Suppressor macrophage (primary cell): ENCODE measurements at places on chromosomes 11 and 22.

DNA sequence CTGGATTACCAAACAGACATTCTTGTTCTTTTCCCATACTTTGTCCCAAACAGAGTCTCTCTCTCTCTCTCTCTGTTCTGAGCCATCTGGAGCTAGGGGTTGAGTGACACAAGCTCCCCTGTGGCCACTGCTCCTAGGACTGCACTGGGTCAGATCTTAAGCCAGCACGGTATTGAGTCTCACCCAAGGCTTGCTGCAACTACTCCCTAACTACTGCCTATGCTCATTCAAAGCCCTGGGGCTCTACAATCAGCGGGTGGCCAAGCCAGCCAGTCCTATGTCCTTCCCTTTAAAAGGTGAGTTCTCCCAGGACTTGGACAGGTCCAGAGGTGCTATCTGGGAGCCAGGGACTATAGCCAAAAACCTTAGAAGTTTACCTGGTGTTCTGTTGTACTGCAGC, 385.6 kb downstream of the CNTN5 start:
- DNase-seq: no peak

DNA sequence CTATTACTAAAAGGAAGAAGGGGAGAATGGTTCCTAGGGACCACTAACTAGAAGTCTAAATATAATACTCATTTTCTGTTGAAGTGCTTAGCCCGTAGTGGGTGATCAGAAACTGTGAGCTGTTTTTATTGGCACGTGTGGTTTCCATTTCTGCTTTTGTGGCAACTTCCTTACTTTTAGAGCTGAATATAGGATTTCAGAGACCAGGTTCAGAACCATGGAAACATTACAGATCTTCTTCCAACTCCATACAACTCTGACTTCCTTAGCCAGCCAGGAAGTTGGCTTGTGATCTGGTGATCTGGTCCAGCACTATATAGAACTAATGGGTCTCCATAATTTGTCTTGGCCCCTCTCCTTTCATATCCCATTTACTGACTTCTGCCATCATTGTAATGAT, 2.6 kb upstream of the ME3 start:
- DNase-seq: peak; percentile 70

GRCh38 chr11:12215181-12215593, 104.8 kb downstream of the MICAL2 start:
- peak; percentile 64 for DNase-seq

DNA sequence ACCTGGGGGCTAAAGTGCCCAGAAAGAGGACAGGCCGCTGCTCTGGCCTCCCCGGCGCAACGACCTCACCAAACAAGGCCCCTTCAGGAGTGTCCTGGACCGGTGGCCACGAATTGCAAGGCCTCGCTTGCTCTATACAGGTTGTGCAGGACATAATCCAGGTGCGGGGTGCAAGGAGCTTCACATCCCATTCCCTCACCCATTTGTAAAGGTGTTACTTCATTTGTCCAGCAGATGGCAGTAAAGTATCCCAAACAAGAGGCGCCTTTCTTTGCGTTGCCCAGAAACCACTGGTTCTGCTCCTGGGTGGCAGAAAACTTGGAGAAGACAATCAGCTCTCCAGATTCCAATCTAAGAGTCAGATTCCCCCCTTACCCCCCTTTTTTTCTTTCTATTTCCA, 35.9 kb upstream of the PRDM11 start:
- DNase-seq: peak; percentile 69

- DNase-seq: no peak
Observed at GRCh38 chr11:45262900-45263299, 23.2 kb downstream of the SYT13 start.

- DNase-seq: peak; percentile 77
Observed at GRCh38 chr11:72069200-72069599, 11.1 kb downstream of the NUMA1 start.

GRCh38 chr11:95085117-95085816, 4.4 kb upstream of the ENDOD1 start:
- DNase-seq: no peak

- DNase-seq: peak; percentile 86
Observed at GRCh38 chr11:66720223-66720898, 8.7 kb downstream of the SPTBN2 start.

- no peak for DNase-seq
Observed at GRCh38 chr11:66728693-66729385, at the start of gene SPTBN2. Gene SPTBN2, minus strand, starts transcription at chr11:66729216. Its CDS starts 7,976 bp downstream, at chr11:66721240.

- no peak for DNase-seq
Observed at GRCh38 chr11:6625156-6625831, 6.1 kb upstream of the TPP1 start.

DNA sequence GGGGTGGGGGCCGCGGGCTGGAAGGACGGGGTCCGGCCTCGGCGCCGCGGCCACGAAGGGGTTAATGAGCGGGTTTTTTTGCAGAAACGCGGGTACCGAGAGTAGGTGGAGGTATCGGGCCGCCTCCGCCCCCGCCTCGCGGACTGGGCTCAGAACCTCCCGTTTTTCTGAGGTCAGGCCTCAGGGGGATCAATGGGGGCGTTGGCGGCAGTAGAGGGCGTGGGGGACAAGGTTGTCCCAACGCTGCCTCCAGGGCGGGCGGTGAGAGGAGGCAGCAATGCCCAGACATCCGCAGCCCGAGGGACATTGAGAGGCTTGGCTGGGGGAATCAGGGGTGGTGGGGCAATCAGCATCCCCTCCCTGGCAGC, 34.8 kb upstream of the PRODH start:
- no peak for DNase-seq

DNA sequence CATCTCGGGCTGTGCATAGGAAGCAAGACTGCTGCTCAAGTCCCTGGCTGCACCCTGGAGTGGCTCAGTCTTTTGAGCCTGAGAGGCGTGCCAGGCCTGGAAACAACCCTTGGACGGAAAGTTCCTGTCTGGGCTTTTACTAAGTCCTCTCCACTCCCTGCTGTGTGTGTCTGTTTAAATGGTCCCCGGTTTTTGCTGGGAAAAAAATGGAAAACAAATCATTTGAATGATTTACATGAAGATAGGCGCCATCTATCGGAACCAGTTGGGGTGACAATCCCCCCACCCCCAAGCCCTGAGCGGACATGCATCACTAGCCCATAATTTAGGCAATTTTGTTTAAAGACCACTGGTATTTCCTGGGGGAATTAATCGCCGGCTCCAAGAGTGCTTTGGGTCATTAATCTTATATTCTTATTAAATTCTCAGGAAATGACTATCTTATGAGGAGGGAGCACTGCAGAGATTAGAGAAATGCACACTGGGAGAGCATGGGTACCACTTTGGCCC, 2.7 kb upstream of the GAB2 start:
- DNase-seq: peak; percentile 76

GRCh38 chr22:38709306-38709705, 3.6 kb downstream of the GTPBP1 start:
- no peak for DNase-seq

GRCh38 chr11:68470304-68470811, 9.8 kb downstream of the PPP6R3 start:
- DNase-seq: peak; percentile 20

DNA sequence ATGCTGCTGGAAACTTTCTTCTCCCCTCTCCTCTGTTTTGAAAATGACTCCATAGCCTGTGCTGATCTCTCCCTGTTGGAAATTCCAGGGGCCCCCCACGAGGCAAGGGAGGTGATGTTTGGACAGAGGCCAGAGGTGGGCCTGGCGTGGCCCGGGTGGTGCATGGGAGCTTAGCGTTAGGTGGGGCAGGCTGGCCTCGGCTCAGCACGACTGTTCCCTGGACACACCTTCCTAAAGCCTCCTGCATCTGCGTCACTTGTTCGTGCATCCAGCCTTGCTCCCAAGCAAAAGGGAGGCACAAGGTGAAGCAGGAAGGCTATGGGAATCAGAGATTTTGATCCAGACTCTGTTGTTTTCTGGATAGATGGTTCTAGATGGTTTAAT, 135.2 kb downstream of the CEP164 start:
- DNase-seq: no peak

DNA sequence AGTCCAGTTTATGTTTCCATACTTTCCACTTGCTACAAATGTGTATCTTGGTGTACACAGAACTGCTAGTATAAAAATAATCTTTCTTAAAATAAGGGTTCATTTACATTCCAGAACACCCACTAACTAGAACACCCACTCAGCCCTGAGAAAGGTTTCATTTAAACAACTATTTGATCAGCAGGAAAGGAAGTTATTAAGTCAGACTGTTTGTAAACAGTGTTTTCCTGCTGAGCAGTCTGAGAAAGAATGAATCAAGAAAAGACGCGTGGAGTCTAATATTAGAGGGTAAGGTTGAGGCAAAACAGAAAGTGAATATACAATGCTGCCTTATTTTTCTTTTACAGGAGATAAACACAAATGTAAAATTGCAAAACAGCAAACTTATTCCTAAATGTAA, 32.7 kb downstream of the NARS2 start:
- DNase-seq: no peak

DNA sequence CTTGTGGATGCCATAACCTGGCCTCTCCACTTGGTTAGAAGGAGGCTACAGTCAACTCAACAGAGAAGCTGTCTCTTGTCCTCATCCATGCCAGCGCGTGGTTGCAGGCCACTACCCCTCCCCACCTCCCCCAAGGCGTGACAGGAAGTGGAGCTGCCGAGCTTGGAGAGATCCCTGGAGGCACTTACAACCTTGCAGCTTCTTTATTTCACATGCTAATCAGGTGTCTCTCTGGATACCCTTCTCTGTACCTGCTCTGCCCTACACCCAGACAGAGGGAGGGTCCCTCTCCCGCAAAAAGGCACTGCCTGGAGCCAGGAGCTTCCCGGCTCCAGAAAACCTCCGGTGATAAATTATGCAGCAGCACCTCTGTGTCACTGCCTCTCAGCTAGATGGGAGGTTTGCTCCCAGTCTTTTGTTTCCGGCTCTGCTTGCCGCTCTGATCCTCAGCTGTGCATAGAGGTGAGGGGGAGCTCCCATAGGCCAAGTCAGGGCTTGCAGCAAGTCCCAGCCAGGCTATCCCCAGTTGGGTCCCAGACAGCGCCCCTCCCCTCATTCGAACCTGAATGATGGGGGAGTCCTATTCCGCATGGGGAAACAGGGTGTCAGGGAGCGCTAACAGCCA, 5.7 kb downstream of the LRP4 start:
- peak; percentile 30 for DNase-seq

DNA sequence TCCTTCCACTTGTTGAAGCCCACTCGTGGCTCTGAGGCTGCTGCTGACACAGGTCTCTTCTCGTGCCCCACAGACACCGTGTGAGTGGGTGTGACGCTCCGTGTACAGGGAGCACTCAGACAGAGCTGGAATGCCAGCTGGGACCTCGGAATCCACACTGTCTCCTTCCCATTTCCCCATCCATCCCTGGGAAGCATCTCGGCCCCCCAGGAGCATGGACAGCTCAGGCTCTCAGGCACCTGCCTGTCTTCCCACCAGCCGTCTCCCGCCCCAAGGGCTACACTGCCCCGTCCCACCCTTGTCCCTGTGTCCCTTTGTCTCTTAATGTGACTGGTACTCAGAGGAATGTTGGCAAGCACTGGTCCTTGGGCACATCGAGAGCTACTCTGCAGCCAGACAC, 63.8 kb downstream of the ARHGAP8 start:
- DNase-seq: no peak

DNA sequence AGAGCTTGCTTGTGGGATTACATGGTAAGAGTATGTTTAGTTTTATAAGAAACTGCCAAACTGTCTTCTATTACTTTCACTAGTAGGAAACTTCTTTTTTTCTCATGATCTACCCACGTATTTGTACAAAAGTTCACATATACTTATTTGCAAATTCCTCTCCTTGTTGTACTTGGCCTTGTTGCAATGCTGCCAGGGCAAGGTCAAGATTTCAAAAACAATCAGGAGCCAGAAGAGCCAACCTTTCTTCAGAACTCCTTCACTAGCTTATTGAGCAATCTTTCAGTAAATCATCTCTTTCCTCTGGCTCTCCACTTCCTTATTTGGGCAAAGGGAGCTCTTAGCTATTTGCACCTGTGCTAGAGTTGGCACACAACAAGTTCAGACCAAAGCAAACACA, 9.7 kb downstream of the SRSF8 start:
- DNase-seq: peak; percentile 64

DNA sequence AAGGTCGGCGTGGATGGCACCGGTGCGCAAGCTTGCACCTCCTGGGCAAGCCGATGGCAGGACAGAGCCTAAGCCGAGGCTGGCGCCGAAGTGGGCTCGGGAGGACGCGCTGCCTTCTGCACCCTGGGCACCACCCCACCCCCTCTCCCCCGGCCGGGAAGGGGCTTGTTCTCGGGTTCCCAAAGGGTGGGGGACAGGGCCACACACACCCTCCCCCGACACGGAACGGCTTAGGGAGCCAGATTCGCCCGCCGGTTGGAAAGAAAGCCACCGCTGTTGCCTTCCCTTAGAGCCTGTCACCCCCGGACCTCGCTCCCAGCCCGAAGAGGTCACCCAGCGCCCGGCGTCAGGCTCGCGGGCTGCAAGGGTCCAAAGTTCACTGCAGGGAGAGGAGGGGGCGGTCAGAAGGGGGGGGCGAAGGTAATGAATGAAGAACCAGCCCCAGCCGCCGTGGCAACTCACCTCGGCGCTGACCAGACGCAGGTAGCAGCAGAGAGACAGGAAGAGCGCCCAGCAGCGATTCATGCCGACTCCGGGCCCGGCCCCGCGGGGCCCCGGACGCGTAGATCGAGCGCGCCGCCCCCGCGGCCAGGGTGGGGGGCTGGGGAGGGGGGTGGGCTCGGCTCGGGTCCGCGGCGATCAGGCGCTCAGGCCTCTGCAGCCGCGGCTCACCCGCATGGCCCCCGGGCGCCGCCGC, 1.2 kb downstream of the PDGFB start:
- peak; percentile 50 for DNase-seq

DNA sequence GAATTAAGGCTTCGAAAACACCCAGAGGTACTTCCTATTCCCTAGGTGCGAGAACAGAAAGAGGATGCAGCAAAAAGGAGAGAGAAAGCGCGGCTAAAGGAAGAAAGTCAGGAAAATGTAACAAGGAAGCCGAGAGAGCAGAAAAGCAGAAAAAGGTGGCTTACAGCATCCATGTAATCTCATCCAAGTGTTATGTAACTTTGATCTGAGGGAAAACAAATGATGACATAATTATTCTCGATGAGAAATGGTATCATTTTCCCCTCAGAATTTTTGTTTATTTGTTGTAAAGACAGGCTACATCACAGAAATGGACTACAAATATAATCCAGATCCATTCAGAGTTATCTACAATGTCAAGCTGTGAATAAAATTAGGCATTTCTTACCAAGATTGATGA, 69.1 kb upstream of the APOA1 start:
- DNase-seq: peak; percentile 10

GRCh38 chr11:67664696-67665540, 9.5 kb downstream of the ALDH3B2 start:
- no peak for DNase-seq

DNA sequence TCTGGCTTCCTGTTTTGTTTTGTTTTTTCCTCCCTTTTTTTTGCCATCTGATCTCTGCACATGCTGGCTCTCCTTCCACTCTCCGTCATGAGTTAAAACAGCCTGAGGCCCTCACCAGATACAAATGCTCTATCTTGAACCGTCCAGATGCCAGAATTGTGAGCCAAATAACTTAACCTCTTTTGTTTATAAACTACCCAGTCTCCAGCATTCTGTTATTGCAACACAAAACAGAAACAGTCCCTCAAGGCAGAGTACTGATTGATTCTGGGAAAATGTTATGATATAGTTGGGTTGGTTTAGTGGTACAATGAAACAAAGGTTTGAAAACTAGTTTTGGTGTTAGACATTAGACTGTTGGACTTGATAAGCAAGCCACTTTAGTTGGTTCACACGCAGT, 1390.0 kb upstream of the RAG2 start:
- no peak for DNase-seq

GRCh38 chr11:76609736-76610370, 60.7 kb downstream of the LRRC32 start:
- no peak for DNase-seq
